ENCODE measurements at places on chromosomes 7 and 10. TPM values are rescaled to one million over a fixed set of nuclear protein-coding genes. Genes with fewer than 3 reads are reported as not detected.

The FZD1 gene
- 15.4 TPM for total RNA-seq

The MRPL32 gene
- total RNA-seq = 45.6 TPM

The CAV2 gene
- 188 TPM for total RNA-seq

The GNGT1 gene
- total RNA-seq = not detected

The SCRN1 gene
- 103 TPM for total RNA-seq

The LRRN3 gene
- total RNA-seq = 1.6 TPM

GRCh38 chr7:106460792-106461254 lies 176.0 kb upstream of the NAMPT start:
- ATAC-seq = no peak

GRCh38 chr7:54812756-54813322 lies 53.8 kb upstream of the SEC61G start:
- ATAC-seq = no peak

DNA sequence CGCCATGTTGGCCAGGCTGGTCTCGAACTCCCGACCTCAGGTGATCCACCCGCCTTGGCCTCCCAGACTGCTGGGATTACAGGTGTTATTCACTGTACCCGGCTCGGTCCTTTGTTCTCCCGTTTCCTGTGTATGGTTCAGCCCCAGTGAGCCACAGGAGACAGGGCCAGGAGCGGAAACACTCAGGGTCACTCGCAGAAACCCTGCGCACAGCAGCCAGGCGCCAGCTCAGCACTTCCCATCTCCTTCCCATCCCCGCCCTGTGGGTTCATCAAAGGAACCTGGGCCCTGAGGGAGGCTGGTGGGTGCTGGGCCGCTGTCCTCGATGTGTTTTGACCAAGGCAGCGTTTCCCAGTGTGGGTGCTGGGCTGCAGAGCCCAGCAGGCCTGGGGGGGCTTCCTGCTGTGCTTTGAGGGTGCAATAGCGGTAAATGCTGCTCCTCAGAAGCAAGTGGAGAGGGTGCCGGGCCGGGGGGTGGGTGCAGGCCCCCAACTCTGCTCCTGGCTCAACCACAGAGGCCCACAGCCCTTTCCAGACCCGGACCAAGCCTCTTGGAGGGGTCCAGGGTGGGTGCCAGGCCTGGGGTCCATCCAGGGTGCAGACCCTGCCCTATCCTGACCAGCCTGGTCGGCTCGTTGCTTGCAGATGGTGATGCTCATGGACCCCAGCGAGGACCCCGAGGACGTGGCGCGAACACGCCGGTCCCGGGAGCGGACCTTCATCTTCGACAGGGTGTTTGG lies 15.3 kb upstream of the CHST12 start:
- peak; percentile 71 for ATAC-seq

GRCh38 chr7:101701153-101701794 lies 72.2 kb upstream of the MYL10 start:
- no peak for ATAC-seq

DNA sequence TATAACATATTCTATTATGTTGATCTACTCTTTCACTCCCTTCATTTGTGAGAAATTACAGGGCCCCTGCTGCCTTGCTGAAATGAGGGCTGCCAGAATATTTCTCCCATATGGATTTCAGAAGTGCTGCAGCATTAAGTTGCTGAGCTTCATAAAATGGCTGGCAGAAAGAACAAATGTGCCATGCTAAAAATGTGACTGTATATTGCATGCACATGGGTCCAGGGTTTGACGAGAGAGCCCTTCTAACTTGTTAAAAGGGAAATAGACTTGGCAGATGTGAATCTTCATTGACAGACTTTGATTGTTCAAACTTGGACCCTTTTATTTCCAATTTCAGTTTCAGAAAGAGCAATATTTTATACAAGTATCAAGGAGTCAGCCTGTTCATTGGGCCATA lies 468.6 kb downstream of the PHTF2 start:
- ATAC-seq = no peak

DNA sequence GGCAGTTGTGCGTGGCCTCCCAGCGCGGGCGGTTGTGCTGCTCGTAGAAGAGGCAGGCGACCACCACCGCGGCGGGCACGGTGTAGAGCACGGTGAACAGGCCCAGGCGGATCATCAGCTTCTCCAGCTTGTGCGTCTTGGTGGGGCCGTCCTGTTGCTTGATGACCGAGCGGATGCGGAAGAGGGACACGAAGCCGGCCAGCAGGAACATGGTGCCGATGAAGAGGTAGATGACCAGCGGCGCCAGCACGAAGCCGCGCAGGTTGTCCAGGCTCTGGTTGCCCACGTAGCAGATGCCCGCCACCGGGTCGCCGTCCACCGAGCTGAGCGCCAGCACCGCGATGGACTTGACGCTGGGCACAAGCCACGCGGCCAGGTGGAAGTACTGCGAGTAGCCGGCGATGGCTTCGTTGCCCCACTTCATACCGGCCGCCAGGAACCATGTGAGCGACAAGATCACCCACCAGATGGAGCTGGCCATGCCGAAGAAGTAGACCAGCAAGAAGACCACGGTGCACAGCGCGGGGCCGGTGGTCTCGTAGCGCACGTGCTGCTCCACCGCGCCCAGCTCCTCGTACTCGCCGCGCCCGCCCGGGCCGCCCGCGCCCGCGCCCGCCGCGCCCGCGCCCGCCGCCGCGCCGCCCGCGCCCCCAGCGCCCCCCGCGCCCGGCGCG lies 2.2 kb downstream of the FZD8 start:
- ATAC-seq = no peak

DNA sequence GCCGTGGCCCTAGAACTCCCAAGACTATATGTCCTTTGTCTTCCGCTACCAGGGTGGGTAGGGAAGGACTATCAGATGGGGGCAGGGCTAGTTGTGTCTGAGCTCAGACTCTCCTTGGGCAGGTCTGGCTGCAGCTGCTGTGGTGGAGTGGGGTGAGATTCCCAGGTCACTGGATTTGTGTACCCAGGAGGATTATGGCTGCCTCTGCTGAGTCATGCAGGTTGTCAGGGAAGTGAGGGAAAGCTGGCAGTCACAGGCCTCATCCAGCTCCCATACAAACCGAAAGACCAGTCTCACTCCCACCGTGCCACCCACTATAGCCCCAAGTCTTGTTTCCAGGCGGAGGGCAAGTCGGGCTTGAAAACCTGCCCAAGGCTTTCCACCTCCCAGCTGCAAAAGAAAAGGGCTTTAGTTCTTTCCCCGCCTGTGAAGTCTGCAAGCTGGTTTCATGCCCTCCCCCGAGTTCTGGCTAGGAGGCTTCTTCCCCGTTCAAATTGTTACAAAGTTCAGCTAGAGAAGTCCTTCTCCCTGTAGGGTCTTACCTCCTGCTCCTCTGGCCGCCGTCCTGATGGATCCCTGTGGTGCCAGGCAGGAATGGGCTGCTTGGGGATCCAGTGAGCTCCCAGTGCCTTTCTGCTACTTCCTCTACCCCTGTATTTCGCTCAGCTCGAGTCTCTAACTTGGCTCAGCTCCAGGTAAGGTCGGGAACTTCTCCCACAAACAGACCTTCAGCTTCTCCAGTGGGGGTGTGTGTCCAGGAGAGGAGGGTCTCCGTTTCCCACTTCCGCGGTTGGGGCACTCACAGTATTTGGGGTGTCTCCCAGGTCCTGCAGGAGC lies 106.8 kb upstream of the FGL2 start:
- ATAC-seq = no peak

DNA sequence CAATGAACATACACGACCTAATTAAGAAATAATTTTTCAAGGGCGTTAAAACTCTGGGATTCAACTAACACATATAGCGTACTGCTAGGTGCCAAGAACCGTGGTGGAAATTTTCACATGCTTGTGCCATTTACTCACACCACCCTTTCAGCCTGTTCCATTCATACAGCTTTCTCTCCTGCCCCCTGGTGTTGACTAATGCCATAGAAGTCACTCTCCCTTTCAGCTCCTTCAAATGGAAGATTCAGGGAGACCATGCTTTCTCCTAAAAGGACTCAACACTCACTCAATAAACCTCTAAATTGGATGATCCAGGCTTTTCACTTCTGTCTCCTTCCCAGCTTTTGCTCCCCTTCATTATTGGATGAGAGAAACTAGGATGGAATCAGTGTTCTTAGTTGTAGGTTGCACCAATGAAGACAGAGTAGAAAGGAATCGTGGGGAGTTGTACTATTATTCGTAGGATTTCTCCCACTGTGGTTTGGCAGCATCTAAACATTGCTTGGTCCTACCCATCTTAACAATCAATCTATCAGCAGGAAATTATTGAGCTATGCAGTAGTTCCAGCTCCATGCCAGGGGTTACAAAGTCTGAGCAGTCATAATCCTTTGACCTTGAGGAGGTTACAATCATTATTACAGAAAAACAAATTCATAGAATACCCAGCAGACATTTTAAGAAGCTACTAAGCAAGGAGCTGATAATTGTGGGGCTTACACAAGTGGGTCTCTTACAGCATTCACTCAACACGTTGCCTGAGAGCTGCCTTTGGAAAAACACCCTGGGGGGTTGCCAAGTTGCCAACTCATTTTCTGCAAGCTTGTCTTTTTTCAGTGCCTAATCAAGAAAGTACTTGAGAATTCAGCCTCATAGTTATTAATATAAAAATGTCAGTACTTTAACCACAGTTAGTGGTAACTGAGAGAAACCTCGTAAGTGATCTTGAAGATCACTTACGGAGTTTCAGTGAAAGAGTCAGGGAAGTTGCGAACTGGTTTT lies 2.8 kb upstream of the PPP1R3C start:
- ATAC-seq = peak; percentile 51

DNA sequence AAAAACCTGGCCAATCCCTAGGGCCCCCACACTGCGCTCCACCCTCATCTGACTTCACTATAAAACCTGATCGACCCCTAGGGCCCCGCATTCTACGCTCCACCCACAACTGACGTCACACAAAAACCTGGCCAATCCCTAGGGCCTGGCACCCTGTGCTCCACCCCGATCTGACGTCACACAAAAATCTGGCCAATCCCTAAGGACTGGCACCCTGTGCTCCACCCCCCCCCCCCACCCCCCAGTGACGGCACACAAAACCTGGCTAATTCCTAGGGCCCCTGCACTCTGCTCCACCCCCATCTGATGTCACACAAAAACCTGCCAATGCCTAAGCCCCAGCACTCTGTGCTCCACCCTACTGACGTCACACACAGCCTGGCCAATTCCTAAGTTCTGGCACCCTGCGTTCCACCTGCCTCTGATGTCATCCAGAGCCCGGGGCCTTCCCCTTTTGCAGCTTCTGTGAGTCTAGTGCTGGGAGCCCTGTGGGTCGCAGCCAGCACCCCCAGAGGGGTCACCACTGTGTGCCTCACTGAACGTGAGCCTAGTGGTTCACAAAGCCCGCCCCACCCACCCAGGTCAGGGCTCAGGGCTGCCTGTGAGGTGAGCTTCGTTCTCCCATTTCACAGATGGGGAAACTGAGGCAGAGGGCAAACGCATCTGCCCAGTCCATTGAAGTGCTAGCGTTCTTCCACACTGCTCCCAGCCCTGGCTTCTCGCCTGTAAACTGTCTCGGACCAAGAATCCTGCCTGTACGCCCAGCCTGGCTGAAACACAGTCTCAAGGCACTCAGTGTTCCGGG lies 40.6 kb downstream of the MICALL2 start:
- ATAC-seq = no peak

GRCh38 chr7:26135551-26135950 lies 16.4 kb upstream of the NFE2L3 start:
- ATAC-seq = no peak

DNA sequence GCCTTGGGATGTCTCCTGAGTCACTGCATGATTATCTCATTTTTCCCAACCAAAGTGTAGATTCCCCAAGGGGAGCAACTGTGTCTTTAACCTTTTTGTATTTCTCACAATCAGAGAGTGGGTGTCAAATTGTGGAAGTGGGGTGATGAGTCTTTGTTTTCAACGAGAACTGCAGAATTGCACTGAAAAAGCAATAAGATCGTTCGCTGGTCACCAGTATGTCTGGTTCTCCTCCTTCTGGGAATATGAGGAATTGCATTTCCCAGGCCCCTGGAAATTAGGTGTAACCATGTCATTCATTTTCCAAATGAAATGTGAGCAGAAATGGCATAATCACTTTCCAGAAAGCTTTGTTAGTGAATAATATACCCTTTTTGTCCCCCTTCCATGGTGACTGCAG lies 326.9 kb downstream of the GPAM start:
- ATAC-seq = no peak

GRCh38 chr7:159092701-159093121 lies 52.0 kb downstream of the VIPR2 start:
- no peak for ATAC-seq

DNA sequence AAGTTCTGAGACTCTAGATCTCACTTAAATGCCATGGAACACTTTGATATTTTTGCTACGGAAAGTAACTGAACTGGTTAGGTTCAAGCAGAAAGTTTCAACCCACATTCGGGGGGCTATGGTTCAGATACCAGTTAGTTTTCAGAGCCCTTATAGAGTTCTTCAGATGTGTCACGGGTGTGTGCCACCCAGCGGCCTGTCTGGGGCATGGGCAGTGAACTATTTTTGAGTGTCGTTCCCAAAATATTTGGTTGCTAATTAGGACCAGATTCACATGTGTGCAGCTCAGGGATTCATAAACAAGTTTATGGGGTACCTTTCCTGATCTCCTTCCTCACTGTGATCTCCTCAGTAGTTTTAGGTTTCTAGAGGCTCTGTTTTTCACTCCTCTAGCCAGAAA lies 271.9 kb downstream of the C7orf25 start:
- ATAC-seq = no peak

DNA sequence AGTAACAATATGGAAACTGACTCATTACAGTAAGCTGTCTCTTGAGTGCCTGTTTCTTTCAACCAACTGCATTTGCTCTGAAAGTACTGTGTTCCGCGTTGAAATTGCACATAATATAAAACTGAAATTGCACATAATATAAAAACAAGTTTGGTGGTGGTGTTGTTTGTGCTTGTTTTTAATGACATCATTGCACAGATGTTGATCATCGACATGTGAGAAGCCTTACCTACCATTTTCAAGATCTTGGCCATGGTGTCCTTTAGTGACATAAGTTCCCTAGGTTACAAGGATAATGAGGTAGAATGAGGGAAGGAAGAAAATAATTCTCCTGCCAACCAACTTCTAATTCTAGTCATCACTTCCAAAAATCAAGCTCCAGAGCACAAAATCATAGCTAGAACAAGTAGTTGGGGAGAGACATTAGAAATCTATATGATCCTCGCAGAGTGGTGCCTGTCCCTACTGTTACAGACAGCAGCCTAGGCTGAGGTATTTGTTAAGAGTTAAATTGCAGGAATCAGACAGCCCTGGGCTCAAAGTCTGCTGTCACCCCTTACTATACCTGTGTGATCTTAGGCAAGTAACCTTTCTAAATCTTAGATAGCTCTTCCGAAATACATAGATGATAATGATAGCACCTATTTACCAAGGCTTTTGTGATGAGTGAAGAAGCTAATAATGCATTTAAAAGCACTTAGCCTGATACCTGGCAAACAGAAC lies 29.3 kb downstream of the DOCK4 start:
- no peak for ATAC-seq
